ENCODE measurements at places on chromosomes 13 and 19.
A peak's percentile ranks its signal among the peaks of the same experiment; 100 is the strongest.

GRCh38 chr19:39007096-39007495, 25.3 kb downstream of the FBXO27 start:
- DNase-seq, result no peak

DNA sequence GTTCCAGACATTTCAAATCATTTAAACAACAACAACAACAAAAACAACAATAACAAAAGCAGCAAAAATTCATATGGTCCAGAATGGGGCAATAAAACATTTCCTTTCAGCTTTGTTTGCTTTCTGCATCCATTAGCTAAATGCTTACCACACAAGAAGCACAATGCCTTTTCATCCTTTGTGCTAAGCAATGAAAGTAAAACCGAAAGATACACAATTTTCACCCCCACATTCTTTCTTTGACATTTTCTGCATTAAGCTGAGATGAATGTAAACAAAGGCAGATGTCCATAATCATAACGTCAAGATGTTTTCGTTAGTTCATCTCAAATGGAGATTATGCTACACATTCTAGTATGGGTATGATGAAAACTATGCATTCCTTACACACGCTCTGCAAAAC, 568.5 kb downstream of the SLITRK6 start:
- peak; percentile 41 for DNase-seq

GRCh38 chr13:19581675-19582074, 20.3 kb upstream of the TPTE2 start:
- no peak for DNase-seq

DNA sequence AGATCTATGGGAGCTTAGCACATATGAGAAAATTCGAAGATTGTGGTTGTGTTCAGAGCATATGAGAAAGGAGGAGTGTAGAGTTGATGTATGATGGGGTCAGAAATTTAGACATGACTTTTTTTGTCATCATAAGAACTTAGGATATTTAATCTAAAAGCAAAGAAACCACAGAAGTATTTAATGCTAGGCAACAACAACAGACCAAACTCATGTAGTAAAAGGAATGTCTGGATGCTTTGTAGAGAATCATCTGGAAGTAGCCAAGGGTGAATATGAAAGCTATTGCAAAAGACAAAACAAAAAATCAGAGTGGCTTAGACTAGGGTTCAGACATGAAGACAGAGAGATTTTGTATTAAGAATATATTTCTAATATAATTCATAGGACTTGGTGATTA, 190.3 kb downstream of the SLITRK1 start:
- DNase-seq, result no peak

GRCh38 chr13:32964987-32965386, 51.2 kb upstream of the KL start:
- no peak for DNase-seq

DNA sequence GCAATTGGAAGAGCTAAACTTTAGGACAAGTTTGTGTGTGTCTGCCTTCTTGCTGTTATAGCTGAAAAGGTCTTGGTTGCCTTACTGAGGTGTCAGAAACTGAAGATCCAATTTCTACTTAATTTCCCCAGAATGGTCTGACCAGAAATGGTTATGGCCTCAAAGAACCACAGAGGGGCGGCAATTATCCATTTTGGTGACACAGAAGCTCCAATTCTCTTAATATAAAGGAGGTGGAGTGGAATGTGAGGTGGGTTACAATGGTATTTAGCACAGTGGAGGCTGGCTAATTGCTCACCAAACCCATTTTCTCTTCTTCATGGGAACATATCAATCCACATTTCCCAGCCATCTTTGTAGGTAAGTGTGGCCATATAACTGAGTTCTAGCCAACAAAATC, 1157.2 kb downstream of the OLFM4 start:
- no peak for DNase-seq

DNA sequence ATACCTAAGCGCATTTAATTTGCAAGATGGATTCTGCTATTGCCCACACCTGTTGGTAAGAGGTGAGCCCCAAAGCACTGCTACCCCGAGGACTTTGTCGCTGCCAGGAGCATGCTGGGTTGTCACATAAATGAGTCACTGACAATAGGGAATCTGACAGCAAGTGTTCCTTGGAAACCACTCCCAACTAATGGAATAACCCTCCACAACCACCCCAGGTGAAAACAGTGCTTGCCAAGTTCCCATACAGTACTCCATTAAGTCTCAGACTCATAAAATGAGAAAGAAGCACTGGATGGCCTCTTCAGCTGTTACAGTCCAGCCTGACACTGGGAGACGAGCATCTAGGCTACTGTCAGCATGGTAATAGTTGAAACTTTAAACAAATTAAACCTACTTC, 108.6 kb downstream of the EFNB2 start:
- no peak for DNase-seq

DNA sequence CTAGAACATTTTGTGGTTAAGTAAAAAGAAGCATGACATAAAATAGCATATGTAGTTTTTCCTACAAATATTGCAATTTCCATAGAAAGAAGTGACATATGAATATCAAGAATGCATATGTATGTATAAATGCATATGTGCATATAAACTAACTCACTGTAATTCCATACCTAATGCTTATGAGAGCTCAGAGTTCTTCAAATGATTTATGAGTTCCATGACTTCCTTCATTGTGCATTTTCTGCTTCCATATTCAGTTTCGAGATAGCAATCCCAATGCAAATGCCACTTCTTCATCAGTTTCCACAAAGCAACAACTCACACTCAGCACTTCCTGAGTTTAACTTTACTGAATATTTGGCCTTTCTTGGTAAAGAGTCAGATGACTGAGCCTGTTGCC, 1744.3 kb upstream of the MIR17HG start:
- no peak for DNase-seq

DNA sequence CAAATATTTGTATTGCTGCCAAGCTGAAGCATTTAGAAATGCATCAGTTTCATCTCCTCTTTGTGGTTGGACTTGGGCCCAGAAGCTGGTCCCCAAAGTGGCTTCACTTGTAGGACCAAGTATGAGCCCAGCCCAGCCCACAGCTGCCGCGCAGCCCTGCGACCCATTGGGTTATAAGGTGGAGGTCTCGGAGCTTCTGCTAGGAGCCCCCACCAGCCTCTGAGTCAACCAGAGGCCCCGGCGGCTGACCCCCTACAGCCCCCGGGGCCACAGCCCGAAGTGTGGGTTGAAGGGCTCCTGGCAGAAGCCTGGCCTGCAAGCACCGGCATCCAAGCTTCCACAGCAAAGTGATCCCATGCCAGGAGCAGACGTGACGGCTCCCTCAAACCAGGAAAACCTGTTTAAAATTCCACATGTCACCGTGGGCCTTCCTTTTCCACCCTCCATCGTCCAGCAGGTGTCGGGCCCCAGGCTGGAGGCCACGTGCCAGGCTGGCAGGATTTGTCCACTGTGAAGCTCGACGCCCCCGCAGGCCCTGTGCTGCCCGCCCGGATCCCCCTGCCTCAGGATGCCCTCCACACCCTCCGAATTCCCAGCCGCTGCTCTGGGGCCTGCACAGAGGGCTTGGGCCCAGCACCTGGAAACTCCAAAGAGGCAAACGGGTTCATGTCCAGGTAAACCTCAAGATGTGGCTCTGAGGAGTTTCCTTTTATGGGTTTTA, 54.7 kb downstream of the C13orf46 start:
- no peak for DNase-seq

- DNase-seq, result peak; percentile 41
Measured at GRCh38 chr13:102799426-102800144, 666 bp downstream of the BIVM start.

DNA sequence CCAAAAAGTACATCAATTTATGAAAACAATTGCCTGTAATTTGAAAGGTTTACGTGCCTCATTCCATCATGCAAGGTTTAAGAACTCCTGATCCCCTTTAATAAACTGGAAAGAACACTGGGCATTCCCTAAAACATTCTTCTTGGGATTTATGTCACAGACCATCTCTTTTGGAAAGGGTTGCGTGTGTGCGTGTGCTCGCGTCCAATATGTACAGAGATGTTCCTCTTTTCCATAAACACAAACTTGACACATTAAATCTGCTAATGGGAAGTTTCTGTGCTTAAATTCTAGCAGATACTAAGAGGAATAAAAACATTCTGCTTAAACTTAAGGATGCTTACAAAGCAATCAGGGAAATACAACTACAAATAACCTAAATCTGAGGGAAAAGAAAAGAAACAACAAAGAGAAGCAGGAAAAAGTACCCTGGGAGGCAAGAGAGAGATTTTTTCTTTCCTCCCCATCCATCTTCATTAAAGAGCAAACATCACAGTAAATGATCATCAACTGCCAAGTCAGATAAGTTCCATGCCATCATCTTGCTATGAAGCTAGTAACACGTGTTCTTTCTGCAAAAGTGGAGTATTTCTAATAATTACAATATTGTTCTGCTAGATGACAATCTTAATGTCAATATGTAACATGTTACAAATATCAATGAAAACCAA, 83.7 kb downstream of the STK24 start:
- DNase-seq, result no peak

GRCh38 chr13:112655913-112656312, 33.9 kb upstream of the ATP11A start:
- no peak for DNase-seq

GRCh38 chr19:18774782-18775444, 16.2 kb downstream of the COMP start:
- no peak for DNase-seq

DNA sequence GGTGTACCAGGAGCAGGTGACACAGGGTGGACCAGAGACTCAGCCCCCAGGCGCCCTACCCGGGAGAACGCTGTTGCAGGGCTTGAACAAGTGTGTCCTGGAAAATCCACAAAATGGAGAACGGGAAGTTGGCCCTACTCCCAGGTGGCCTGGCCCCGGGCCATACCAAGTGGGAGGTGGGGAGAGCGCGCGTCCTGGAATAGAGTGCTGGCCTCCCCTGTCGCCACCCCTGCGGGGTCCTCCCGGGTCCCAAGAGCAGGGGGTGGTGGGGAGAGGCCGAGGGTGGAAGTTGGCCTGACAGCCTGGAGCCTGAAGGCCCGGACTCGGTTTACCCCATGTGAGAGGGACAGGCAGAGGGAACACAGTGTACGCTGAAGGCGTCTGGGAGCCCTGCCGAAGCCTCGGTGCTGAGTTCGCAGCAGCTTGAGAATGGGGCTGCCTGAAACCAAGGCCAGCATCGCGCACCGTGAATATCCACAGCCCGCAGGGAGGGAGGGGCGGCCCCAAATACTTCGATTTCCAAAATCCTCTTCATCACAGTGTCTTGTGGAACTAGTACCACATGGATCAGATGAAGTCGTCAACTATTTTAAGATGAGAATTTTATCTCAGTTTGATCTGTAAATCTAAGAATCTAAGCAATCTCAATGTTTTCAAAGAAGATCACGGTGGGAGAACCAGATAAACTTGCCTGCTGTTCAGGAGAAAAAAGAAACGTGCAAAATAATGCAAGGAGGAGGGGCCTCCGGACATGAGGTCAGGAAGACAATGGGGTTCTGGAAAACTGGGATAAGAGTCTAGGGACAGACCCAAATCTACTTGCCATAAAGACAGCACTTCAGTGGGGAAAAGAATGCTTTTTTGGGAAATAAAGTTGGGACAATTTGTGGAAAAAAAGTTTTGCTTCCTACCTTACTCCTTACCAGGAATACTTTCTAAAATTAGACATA, 10.4 kb upstream of the KLF16 start:
- peak; percentile 75 for DNase-seq

GRCh38 chr13:111210091-111210490, 95.0 kb downstream of the ARHGEF7 start:
- no peak for DNase-seq

Data from NCI-H1105 treated with DMSO at 0.1 percent for 48 hours (cell line).